IMR-90 (cell line): ENCODE measurements at places on chromosomes 3 and 15. TPM values are rescaled to one million over a fixed set of nuclear protein-coding genes. Genes with fewer than 3 reads are reported as not detected.

The P3H2 gene
- 54.7 and 74.4 TPM in 2 replicates for total RNA-seq

- no peak for DNase-seq
Observed at GRCh38 chr3:170296703-170297102, 60.8 kb upstream of the SKIL start.

DNA sequence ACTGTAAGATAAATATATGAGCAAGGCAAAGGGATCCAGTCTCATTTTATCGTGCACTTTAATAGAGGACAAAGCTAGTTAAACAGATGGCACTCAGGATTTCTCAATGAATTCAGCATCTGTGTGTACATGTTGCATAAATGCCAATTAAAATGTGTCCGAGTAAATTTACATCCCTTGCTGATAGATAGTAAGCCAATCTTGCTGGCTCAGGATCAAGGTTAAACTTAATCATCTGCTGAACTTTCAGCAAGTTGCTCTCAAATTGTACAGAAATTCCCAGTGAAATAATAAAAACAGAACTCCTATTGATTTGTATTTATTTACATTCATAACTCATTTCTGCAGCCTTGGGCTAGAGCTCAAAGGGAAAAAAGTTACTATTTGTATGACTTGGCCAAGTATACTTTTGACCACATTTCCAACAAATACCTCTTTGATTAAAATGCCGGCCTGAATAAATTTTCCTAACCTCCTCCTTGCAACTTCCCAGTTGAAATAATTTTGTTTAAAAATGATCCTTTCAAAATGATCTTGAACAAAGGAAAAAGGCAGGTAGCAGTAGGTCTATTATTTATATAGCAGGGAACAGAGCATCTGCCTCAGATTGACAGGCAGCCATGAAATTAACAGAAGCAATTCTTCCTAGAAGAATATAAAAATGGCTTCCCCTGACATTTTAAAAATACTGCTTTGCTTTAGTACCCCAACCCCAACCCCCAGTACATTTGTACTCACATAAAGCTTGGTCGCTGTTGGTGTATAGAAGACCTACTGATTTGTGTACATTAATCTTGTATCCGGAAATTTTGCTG is 1001.9 kb downstream of the ROBO1 start:
- DNase-seq, result no peak

GRCh38 chr3:88149101-88149508 is 654 bp upstream of the C3orf38 start:
- DNase-seq, result peak; percentile 16

The KLF15 gene
- total RNA-seq, result under 0.01 and 0.18 TPM in 2 replicates

The AHSG gene
- total RNA-seq, result not detected in 2 replicates

- DNase-seq, result no peak
Observed at GRCh38 chr3:19229086-19229485, 80.8 kb downstream of the KCNH8 start.

The CNTN3 gene
- 3.3 and 3.6 TPM in 2 replicates for total RNA-seq

DNA sequence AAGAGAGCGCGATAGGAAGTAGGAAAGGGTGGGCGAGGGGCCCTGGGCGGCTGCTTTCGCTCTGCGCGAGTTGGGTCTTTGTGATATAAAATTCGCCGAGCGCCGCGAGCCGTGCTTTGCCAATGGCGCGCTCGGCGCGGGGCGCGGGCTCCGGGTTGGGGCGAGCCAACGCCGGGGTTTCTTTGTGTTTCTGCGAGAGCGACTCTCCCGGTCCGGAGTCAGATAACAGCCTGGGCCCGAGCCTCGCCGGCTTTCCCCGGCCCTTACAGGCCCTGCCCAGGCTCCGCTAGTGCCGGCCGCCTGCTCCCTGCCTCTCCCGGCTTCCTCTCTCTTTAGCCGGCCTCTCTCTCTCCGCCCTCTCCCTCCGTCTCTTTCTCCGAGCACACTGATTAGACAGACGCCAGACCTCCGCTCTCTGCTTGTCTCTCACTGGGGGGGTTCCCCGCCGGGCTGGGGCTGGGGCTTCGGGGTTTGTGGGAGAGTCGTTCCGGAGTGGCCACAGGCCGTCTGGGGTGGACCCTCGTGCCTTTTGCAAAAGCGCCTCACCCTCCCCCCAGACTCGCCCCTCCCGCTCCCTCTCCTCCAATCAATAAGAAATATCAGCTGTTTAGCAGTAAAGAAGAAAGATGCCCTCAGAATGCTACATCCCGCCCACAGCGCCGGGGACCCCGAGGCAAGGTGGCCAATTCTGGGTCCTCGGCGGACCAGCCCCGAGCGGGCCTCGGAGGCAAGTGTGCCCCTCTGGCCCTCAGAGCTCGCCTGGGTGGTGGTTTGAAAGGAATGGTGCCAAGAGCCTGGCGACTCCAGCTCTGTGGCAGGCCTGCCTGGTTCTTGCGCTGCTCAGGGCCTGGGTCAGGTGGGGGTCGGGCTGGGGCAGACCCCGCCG is 2.9 kb downstream of the NR2F2 start:
- no peak for DNase-seq

GRCh38 chr3:9248522-9249271 is 749 bp downstream of the SRGAP3 start:
- no peak for DNase-seq

DNA sequence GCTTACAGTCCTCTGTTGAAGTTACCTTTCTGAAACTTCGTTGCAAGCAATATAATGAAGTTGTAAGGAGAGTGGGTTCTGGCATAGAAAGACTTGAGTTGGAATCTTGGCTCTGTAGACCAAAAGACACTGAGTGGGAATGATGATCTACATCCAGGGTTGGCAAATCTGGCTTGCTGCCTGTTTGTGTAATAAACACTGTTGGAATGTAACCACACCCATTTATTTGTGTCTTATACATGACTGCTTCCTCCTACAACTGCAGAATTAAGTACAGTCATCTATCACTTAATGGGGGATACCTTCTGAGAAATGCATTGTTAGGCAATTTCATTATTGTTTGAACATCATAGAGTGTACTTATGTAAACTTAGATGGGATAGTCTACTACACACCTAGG is 178.4 kb upstream of the SUCLG2 start:
- no peak for DNase-seq

DNA sequence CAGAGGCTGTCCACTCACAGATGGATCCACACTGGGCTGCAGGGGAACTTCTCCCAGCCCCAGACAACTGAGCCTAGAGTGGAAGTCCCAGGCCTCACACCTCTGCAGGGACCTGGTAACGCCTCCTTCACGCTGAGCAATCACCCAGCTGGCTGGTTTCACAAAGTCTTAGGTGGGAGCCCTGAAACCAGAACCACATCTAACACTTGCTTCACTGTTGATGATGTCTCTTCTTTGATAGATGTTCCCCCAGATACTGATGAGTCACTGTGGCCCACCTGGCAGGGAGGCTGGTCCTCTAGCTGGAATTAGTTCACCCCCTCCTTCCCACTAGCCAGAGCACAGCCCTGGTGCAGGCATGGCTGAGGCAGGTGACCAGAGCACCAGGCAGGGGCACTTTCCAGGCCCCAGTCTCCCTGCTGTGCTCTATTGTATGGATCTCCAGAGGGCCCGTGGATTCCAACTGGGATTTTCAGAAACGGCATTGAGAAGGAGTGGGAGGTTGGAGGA is 33.5 kb downstream of the MYL3 start:
- no peak for DNase-seq

The AGBL1 gene
- not detected in 2 replicates for total RNA-seq

The CACNA2D2 gene
- not detected in 2 replicates for total RNA-seq

GRCh38 chr3:58484045-58484721 is 7.7 kb upstream of the KCTD6 start:
- no peak for DNase-seq

GRCh38 chr3:124657138-124657537 is 73.1 kb upstream of the UMPS start:
- DNase-seq, result no peak

DNA sequence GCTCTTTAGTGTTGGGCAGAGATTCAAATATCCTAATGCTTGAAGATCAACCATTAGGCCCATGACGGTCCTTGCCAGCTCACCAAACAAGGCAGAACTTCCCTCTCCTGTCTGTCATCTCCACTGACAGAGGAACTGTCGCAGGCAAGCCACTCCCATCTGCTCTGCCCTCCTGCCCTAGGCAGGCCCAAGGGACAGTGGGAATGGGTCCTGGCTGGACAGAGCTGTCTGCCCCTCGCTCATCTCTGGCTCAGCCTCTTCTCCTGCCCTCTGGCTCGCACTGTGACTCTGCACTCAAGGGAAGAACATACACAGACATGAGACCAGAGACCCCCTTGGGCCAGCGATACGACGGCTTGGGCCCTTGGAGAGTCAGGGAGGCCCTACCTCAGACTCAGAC is 7.6 kb upstream of the MUSTN1 start:
- DNase-seq, result no peak

The COL6A5 gene
- not detected in 2 replicates for total RNA-seq

The FGF12 gene
- total RNA-seq, result not detected in 2 replicates

DNA sequence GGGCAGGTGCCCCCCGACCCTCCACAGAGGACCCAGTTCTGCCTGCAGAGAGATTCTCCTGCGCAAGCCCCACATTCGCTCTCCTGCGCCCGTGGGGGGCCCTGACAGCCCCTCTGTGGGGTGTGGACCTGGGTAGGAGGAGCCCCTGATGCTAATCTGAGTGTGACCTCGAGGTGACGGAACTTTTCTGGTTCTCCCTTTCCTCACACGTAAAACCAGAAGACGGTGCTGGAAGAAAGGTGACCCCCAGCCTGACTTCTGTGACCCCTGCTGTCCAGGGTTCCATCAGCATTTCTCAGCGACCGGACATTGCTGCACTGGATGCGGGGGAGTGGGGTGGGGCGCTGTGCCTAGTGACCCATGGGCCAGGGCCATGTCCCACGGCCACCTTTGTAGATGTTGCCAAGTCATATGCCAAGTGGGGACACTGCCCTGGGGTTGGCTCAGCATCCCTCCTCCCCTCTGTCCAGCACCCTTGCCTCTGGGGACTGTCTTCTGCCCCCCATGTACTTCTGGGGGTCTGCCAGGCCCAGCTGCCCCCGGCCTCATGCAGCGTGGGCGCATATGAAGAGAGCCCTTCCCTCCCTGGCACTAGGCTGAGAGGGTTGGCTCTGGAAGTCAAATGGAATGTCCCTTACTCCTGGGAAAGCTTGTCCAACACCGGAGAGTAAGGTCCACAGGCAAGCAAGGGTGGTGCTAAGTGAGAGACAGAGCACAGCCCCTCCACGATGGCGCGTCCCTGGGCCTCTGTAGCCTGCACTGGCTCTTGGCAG is 129.1 kb upstream of the MEF2A start:
- DNase-seq, result no peak

DNA sequence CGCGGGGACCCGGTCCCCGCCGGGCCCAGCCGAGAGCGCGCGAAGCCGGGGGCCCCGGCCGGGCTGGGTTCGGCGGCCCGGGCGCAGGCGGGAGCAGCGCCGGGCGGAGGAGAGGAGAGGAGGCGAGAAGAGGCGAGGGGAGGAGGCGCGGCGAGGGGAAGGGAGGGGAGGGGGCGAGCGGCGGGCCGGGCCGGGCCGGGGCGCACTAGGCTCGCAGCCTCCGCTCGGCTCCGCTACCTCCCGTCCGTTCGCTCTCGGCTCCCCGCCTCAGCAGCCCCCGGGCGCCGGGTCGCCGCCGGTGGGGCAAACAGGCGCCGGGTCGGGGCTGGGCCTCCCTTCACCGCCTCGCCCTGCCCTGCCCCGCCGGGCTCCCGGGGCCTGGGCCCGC is 351 bp downstream of the INSYN1 start:
- no peak for DNase-seq

The B3GNT5 gene
- total RNA-seq, result 3.4 and 4.4 TPM in 2 replicates

DNA sequence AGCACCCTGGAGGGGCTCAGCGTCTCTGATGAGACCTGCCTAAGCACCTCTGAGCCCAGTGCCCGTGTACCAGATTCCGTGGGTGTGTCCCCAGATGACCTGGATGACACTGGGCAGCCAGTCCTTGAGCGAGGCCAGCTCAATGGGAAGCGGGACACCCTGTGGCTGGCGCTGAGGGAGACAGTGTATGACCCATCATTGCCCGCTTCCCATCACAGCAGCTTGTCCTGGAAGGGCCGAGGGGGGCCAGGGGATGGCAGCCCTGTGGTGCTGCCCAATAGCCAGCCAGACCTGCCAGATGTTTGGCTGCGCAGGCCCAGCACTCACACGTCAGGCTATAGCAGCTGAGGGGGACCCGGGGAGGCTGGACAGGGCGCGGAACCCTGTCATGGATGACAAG is 12.0 kb downstream of the DISP2 start:
- no peak for DNase-seq

GRCh38 chr3:185558395-185558794 is 6.0 kb upstream of the LIPH start:
- no peak for DNase-seq

- DNase-seq, result no peak
Observed at GRCh38 chr3:194257151-194257621, 93.9 kb downstream of the CPN2 start.

The MORC1 gene
- not detected in 2 replicates for total RNA-seq

GRCh38 chr15:57890351-57890750 is 175.2 kb downstream of the ALDH1A2 start:
- peak; percentile 35 for DNase-seq
